Activated T-cell treated with anti-CD3 and anti-CD28 coated beads, Interleukin-2, amount 50 U/mL, for 1 hour (primary cell): ENCODE measurements at places on chromosomes 5 and 9.

- no peak for DNase-seq
These were observed 94.1 kb downstream of the PTCH1 start for GRCh38 chr9:95422650-95423049.

DNA sequence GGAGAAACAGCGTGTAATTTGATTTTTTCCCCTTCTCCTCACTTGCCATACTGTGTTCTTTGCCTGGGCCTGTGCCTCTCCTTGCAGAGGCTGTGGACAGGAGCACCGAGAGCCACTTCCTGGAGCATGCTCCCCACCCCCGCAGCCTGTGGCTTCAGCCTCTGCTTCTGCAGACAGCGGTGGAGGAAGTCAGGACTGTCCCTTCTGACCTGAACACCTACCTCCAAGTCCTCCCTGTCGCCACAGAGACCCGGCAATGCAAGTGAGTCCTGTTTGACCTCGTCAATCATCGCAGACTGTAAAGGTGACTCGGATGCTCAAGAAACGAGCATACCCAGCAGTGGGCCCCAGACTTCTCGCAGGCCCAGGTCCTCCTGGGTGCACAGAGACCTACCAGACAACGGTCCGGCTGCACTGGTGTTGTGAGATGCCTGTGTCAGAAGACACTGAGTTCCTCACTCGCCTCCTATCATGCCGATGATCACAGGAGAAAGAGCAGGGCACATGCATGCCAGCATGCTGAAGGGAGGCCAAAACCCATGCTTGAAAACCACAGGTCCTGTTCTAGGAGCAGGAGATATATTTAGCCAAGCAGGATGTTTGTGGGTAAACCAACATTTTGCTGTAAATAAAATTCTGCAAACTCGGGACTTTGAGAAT lies 198.8 kb downstream of the AUH start:
- DNase-seq = no peak

- DNase-seq = no peak
These were observed 97.1 kb upstream of the CDH6 start for GRCh38 chr5:31096238-31096865.

GRCh38 chr5:135434591-135435466 lies 12.3 kb downstream of the DCANP1 start:
- no peak for DNase-seq

DNA sequence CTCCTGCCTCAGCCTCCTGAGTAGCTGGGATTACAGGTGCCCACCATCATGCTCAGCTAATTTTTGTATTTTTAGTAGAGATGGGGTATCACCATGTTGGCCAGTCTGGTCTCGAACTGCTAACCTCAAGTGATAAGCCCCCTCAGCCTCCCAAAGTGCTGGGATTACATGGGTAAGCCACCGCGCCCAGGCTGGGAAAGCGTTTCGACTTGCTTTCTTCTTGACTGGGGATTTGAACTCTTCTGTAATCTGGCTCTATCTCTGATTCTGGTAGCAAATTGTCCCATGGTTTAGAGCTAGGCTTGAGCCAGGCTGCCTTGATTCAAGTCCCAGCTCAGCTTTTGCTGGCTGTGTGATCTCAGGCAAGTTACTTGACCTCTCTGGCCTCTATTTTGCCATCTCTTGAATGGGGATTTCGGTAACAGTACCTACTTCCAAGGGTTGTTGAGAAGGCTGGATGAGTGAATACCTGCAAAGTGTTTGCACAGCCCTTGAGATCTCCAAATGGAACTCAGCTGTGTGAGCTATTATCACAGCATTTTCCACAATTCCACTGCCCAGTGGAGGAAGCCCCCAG lies 20.5 kb upstream of the MVB12B start:
- DNase-seq = no peak

DNA sequence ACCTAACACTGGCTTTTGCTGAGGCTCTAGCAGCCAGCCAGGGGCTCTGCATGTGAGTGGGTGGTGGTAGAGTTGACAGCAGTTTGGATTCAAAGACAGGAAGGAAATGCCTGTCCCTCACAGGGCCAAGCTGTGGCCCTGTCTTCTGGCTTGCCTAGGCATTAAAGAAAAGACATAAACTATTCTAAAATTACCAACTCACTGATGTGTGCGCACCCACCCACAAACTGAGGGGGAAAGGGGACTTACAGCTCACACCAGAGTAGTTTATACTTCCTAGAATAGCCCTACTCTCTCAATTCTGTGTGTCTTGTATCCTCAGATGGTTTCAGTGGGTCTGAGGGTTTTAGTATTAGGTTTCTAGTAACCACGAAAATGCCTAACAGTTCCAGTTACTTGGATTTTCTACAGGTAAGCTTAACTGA lies 18.3 kb upstream of the IL13 start:
- DNase-seq = no peak

DNA sequence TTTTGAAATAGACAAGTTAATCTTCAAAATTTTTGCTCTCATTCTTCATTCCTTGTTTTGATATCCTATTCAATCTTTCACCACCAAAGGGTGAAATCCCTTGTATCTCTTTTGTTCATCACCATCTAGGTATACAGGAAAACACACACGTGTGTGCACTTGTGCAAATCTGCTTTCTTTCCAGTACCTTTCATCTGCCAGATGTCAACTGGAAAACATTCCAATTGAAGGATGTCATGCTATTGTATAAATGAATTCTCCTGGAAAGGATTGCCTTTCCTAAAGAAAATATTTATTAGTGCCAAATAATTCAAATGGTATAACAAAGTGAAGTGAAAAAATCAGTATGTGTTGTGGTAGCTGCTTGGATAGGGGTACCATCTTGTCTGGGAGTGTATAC lies 123.7 kb downstream of the RANBP17 start:
- no peak for DNase-seq

DNA sequence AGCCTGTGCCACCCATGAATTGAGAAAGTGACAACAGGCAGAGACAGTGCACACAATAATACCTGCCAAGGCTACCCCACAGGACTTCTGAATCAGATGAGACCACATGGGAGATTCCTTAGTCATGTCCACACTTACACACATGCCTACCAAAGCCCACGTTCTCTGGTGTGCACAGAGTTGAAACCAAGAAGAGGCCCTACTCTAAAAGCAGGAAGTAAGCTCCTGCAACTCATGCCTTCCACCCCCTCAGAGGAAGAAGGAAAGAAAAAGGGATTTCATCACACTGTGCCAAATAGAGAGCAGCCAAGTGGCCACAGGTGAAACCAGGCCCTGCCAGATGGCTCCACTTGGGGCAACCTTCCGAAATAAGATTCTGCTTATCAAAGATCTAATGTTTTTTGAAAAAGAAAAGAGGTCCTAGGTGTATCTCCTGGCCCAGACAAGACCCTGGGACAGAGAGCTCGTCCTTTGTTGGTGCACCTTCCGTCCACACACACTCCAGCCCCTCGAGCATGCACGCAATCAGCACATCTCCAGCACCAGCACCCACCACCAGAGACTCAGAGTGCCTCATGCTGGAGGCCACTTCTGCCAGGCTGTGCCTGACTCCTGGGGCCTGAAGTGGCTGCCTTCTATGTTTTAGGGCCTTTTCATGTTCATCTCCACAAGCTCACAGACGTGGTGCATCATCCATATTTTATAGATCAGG lies 114.6 kb upstream of the SPOCK1 start:
- DNase-seq = no peak

GRCh38 chr9:77712533-77713130 lies 64.5 kb upstream of the GNA14 start:
- no peak for DNase-seq

DNA sequence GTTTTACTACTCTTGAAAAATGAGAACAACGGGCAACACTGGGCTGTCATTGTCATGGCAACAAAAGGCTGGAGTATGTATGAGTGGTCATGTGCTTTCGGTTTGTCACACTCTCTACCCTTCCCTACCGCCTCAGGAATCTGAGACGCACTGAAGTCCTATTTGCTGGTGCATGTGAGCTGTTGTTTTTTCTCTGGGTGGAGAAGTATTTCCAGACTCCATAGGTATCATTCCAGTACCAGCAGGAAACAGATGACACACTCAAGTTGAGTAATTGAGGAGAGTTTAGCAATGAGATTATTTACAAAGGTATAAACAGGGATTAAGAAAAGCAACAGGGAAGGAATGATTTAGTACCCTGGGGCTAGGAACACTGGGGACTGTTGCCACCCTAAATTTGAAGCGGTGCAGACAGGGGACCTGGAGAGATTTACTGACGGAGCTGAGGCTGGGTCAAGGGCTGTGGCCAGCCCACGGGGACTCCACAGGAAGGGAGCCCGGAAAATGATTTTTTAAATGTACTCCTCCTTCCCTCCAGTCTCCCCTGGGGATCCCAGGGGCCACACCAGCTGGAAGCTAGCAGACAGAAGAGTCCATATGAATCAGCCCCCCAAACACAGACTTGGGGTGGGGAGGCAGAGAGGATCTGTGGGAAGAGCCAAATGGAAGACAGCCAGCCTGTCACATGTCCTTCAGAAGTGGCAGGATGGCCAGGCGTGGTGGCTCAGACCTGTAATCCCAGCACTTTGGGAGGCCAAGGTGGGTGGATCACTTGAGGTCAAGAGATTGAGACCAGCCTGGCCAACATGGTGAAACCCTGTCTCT lies 13.2 kb upstream of the ZBTB43 start:
- DNase-seq = no peak

DNA sequence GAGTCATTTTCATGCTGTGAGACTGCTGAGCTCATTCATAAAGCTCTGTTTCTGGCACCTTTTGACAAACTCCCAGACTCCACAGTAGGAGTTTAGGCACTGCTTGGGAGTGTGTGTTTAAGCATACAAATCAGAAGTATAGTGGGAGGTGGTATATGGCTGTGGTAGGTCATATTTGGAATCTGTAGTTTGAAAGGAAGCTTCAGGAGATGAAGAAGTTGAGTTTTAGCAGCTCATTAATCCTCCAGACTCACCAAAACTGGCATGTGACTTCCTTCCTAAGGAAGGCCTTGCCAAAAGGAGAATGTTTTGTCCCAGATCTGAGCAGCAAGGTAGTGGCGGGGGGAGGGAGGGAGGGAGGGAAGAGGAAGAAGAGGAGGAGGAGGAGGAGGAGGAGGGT lies 52.8 kb downstream of the SAXO1 start:
- DNase-seq = no peak

- no peak for DNase-seq
These were observed 67.4 kb upstream of the CTSL start for GRCh38 chr9:87658511-87658910.

DNA sequence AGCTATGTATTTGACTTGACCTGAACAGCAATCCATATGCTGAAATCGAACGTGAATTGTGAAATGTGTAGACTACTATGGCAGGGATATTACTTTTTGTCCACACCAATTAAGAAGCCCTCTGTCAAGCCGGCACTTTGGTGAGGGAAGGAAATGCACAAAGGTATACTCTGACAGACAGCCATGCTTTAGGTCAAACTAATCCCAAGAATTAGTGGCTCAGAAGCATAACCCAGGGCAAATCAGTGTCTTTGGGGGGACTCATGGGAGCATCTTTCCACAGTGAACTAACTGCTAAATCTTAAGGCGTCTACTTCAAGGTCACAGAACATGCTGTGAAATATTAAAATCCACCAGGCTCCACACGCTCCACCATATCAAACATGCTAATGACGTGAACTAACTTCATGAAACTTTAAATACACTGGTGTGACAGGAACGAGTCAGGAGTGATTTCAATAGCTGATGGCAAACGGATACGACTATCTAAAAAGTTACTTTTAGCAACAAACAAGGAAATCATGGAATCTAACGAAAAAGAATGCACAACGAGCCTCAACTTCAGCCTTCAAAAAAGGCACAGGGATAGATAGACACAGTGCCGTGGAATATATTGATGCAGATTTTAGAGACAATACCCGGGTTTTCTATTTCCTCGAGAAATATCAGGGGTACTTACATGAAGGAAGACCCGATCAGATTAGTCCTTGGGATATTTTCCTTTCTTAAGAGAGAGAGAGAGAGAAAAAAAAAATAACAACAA lies 527 bp downstream of the MEF2C start:
- DNase-seq = no peak

DNA sequence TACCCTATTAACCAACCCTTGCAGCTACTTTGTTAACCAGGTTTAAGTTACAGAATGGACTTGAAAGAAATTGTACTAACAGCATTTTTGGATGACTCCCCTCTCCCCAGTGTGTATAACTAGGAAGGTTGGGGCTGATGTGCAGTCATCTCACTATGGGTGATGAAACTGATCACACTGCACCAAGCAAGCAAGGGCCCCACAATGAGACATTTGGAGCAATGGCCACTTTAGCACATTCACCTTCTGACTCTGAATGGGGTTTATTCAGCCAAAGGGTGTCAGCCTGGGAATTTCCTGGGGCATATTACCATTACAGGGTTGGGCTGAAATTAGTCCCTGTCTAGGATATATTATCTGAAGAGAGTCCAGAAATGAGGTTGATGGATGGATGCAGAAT lies 18.7 kb upstream of the CYFIP2 start:
- no peak for DNase-seq

DNA sequence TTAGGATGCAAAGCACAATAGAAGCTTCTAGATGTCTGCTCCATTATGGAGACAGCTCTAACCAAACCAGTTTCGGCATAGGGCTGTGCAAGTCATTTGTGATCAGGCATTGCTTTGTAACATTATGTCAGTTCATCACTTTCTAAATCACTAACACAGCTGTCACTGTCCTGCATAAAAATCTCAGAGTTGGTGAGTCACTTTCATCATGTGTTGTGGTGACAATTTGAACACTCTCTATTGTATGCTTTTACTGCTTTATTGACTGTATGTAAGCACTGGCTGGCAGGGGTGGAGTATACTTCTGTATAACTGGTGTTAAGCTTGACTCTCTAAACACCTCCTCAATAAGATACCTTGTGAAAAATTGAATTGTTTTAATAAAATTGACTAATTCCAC lies 77.9 kb downstream of the SLCO4C1 start:
- no peak for DNase-seq

- no peak for DNase-seq
These were observed 453 bp downstream of the PTRH1 start for GRCh38 chr9:127714951-127715469.

DNA sequence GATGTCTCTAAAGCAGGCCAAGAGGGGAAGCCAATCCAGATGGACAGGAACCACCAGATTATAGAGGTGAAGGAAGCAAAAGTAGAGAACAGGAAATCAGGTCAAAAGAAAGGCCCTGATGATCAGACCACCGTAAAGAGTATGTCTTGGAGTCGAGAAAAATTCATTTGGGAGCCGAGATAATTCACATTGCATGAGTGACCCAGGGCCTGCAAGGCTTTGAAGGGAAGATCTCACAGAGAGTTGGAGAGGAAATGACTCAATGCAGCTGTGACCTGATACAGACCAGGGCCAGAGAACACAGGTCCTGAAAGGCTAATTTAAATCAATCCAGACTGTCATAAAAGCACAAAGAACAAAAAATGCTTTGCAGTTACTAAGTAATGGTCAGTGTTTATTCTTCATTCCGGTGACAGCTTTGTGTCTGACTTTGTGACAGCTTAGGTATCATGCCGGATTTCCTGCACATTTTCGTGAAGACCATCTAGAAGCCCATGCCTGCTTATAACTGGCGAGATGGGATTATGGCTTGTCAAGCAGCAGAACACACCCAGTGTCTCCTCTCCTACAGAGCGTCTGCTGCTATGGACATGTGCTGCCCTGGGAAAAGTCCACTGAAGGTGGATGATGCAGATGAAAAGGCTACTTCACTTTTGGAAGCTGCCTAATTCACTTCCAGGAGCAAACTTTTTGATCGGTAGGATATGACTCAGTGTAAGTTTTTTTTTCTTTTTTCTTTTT lies 5.8 kb upstream of the ACTBL2 start:
- no peak for DNase-seq

GRCh38 chr9:98900244-98900643 lies 43.5 kb upstream of the COL15A1 start:
- no peak for DNase-seq

- DNase-seq = no peak
These were observed 25.4 kb downstream of the SREK1 start for GRCh38 chr5:66169534-66169933.

GRCh38 chr5:67971223-67971830 lies 244.2 kb upstream of the PIK3R1 start:
- DNase-seq = no peak
